ENCODE measurements at places on chromosomes 7 and 10. TPM values are rescaled to one million over a fixed set of nuclear protein-coding genes. Genes with fewer than 3 reads are reported as not detected.

The SEMA3A gene
- total RNA-seq, result 1.7 TPM

The HTR5A gene
- total RNA-seq, result not detected

The FAM237B gene
- not detected for total RNA-seq

DNA sequence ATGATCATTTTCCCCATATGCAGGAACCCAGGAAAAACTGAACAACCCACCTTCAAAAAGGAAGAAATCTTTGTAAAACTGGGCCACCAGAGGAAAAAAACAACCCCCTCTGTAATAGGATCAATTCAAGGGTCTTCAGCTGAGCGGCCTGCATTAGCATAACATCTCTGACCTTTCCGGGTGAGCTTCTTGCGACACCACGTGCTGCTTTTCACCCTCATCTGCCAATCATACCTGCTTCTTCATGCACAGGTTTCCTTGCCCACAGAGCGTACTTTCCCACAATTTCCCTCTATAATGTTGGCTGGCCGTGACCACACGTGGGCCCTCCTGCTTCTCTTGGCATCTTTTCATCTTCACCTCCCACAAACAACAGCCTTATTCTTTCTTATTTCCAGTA, 284.3 kb upstream of the NEBL start:
- H3K4me1 ChIP-seq, result peaks cover 8% of the 10 kb centered on the region
- no peak for DNase-seq
- H3K27ac ChIP-seq, result no peak overlapping the region
- no peaks in the 10 kb centered on the region for H3K36me3 ChIP-seq

DNA sequence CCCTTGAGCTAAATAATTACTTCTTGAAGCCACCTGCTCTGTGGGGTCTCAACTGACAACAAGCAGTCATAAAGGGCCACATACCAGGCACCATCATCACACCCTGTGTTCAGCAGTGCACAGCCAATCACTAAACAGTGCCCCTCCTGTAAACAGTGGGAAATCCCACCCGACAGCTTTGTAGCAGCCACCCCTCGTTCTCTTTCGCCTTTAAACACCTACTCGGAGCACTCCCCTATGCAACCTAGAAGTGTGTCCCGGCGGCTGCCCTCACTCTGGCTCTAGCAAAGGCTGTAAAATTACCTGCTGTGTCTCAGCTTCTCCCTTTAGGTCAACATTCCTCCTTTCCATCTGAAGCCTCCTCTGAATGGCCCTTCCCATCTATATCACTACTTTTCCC, 111.9 kb downstream of the TCERG1L start:
- H3K36me3 ChIP-seq, result no peaks in the 10 kb centered on the region
- DNase-seq, result no peak
- no peaks in the 10 kb centered on the region for H3K4me1 ChIP-seq
- H3K4me3 ChIP-seq, result no peak overlapping the region

All from endothelial cell of umbilical vein (primary cell).